ENCODE measurements at places on chromosomes 6 and 20. TPM values are rescaled to one million over a fixed set of nuclear protein-coding genes. Genes with fewer than 3 reads are reported as not detected.

DNA sequence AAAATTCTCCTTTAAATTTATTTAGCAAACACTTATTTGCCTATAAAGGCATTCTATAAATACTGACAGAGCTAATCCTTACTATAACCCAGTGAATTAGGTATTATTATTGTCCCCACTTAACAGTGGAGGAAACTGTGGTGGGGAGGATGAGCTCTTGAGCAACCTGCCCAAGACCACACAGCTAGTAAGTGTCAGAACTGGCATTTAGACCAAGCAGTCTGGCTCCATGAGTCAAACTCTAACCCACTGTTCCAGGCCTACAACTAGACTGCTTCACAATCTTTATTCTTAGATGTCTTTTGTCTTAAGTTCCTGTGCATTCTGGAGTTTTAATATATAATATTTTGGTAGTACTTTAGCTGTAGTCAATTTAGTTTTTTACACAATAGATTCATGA is 530.8 kb downstream of the BCKDHB start:
- H3K4me1 ChIP-seq, result no peaks in the 10 kb centered on the region
- H3K4me3 ChIP-seq, result no peak overlapping the region
- no peak overlapping the region for H3K27ac ChIP-seq
- no peaks in the 10 kb centered on the region for H3K36me3 ChIP-seq

GRCh38 chr6:143267760-143268159 is 182.7 kb downstream of the ADAT2 start:
- DNase-seq, result no peak
- H3K36me3 ChIP-seq, result no peaks in the 10 kb centered on the region
- peaks cover 13% of the 10 kb centered on the region for H3K4me1 ChIP-seq
- no peak overlapping the region for H3K27ac ChIP-seq

GRCh38 chr20:46351357-46352058 is 43.2 kb upstream of the CDH22 start:
- no peak overlapping the region for H3K4me3 ChIP-seq
- no peaks in the 10 kb centered on the region for H3K27me3 ChIP-seq
- H3K36me3 ChIP-seq, result peaks cover 2% of the 10 kb centered on the region
- H3K4me1 ChIP-seq, result peaks cover 29% of the 10 kb centered on the region

DNA sequence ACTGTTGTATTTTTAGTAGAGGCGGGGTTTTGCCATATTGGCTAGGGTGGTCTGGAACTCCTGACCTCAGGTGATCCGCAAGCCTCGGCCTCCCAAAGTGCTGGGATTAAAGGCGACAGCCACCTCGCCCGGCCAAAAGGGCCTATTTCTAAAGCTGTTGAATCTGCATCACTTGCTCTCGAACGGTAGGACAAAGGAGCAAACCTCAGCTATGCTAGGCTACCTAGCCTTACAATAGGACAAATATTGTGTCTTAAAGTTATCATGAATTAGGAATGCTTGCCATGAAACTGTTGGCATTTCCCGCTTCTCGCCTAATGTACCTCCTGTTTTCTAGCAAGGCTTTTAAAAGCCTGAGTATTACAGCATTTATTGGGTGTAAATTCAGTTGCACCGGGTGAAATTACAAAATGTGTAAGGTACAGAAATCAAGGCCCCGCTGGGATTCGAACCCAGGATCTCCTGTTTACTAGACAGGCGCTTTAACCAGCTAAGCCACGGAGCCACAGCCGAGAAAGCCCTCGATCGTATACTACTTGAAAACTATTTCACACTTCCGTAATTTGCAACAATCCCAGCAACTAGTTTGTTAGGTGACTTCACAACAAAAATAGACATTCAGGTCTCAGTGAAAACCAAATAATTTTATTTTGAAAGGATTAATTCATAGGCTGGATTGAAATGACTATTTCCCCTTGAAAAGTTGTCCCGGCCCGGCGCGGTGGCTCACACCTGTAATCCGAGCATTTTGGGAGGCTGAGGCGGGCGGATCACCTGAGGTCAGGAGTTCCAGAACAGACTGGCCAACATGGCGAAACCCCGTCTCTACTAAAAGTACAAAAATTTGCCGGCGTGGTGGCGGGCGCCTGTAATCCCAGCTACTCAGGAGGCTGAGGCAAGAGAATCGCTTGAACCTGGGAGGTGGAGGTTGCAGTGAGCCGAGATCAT is 211.6 kb upstream of the ZNF184 start:
- H3K4me1 ChIP-seq, result no peaks in the 10 kb centered on the region
- no peak for DNase-seq
- H3K4me3 ChIP-seq, result no peak overlapping the region
- no peaks in the 10 kb centered on the region for H3K36me3 ChIP-seq
- peaks cover 34% of the 10 kb centered on the region for H3K27me3 ChIP-seq

DNA sequence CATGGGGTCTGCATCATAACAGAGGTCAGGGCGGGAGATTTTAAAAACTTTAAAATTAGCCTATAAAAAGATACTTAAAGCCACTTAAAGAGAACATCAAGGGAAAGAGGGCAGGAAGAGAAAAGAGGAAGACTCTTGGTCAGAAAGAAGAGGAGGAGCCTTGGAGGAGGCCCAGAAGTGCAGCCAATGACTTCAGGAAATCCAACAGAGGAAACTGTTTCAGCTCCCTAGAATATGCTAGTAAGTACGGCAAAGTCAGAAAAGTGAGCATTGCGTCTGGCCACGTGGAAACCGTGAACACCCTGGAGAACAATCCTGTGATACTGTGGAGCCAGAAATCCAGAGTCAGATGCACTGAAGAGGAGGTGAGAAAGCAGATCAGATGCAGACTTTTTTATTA is 22.5 kb upstream of the NHSL1 start:
- no peak for DNase-seq
- H3K4me3 ChIP-seq, result no peak overlapping the region
- H3K27me3 ChIP-seq, result no peaks in the 10 kb centered on the region

GRCh38 chr6:160455081-160455480 is 106.9 kb downstream of the SLC22A3 start:
- H3K27me3 ChIP-seq, result no peaks in the 10 kb centered on the region
- no peaks in the 10 kb centered on the region for H3K4me1 ChIP-seq
- DNase-seq, result no peak
- no peak overlapping the region for H3K27ac ChIP-seq

DNA sequence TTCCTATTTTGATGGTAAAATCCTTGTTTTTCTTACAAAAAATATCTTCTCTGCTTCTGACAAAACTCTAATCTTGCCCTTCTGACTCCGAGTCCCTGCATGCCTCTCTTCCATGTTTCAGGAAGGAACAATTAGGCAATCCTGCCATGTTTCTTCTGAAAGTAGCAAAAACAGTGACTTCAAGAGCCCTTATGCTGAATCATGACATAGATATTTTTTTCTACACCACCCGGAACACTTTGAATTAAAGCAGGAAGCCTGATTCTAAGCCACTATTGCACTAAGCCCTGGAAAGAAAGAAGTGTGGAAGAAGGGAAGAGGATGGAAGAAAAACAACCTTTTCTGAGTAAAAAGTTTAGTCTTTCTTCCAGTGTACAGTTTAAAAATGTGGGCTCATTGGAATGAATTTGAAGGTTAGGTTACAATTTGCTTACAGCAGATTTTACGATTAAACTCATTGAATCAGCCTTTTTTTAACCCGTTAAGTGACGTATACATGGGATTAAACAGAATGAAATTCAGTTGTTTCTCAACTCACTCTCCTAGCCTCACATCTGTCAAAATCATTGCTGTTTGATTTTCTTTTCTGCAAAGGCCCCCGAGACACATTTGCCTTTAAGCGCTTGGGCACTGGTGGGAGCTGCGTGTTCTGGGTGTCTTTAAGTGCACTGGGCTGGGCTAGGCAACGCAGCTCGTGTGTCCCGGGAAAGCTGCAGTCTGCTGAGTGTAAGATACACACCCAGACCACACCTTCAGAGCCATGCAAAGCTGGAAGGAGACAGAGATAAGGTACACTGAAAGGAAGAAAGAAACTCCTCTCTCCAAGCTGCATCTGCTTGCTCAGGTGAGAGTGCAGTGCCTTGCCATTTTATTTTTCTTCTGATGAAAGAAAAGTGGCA is 159.4 kb upstream of the CITED2 start:
- peaks cover 7% of the 10 kb centered on the region for H3K4me1 ChIP-seq
- no peak for DNase-seq
- H3K27ac ChIP-seq, result no peak overlapping the region
- H3K4me3 ChIP-seq, result no peak overlapping the region

DNA sequence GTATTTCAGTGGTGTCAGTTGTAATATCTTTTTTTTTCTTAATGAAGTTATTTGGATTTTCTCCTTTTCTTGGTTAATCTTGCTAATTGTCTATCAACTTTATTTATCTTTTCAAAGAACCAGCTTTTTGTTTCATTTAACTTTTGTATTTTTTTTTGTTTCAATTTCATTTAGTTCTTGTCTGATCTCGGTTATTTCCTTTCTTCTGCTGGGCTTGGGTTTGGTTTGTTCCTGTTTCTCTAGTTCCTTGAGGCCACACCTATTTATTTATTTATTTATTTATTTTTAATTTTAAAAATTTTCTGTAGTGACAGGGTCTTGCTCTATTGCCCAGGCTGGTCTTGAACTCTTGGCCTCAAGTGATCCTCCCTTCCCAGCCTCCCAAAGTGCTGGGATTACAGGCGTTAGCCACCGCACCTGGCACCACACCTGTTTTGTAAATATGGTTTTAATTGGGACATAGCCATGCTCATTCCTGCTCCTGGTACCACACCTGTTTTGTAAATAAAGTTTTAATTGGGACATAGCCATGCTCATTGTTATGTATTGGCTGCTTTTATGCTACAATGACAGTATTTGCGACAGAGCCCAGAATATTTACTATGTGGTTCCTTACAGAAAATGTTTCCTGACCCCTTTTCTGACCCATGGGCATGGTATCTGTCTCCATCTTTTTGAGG is 22.2 kb downstream of the KDM1B start:
- no peak overlapping the region for H3K27ac ChIP-seq
- no peak for DNase-seq
- H3K4me3 ChIP-seq, result no peak overlapping the region
- H3K27me3 ChIP-seq, result no peaks in the 10 kb centered on the region
- no peaks in the 10 kb centered on the region for H3K4me1 ChIP-seq

DNA sequence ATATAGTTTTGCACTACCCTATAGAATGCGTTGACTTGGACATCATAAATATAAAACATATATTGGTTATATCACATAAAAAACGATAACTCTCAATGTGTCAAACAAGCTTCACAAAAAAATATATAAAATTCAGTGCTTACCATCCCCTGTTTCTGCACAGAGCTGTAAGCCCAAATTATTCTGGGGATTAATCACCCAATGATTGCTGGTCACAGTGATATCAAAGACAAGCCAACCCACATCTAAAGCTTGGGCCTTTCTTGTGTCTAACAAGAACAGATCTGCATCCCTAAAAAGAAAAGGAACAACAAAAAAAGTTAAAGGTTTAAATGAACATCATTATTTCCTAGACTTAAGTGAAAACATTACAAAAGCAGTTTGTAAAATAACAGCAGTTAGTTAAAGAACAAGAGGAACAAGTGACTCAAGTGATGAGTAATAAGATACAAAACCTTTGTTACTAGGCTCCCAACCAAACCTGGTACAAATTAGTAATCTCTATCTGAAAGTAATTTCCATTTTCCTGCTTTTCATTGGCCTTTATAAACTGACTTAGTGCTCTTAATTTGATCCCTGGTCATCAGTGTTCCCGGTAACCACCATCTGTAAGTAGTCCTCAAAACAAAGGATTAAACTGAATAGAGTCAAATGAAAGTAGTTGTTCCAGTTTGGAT is 81.1 kb downstream of the BMP5 start:
- DNase-seq, result no peak
- no peaks in the 10 kb centered on the region for H3K27me3 ChIP-seq
- H3K4me1 ChIP-seq, result no peaks in the 10 kb centered on the region
- H3K36me3 ChIP-seq, result no peaks in the 10 kb centered on the region
- no peak overlapping the region for H3K27ac ChIP-seq
- H3K4me3 ChIP-seq, result no peak overlapping the region

DNA sequence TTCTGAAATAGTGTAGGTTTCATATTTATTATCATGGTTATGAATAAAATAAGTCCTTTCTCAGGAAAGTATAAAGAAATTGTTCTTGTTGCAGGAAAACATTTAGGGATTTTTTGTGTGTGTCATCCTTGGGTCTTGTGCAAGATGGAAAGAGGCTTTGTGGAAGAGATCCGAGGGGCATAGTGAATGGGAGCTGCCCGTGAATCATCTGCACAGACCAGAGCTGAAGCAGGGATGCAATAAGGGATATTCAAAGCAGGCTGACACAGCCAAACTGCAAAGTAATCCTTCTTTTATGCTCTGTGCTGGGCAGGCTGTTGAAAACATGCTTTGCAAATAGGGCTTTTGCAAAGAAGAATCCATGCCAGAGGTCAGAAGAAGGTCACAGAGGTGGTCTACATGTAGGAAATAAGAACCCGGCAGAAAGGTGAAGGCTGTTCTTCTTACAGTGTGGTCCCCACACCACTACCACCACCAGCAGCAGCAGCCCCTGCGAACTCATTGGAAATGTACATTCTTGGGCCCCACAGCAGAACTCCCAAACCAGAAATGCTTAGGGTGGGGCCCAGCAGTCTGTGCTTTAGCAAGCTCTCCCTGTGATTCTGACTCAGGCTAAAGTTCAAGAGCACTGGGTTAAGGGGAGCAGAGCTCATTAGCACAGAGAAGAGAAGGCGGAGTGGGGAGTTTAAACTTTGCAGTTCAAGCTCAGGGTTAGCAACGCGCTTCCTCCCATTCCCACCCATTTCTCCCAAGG is 237.6 kb downstream of the QKI start:
- H3K27ac ChIP-seq, result no peak overlapping the region
- H3K36me3 ChIP-seq, result no peaks in the 10 kb centered on the region
- H3K4me1 ChIP-seq, result no peaks in the 10 kb centered on the region
- no peak for DNase-seq
- no peak overlapping the region for H3K4me3 ChIP-seq

Gene HAO1
- not detected for total RNA-seq

Gene TMEM63B
- 36.2 TPM for total RNA-seq

Gene PHF1
- 51.0 TPM for total RNA-seq

Gene DEFB129
- not detected for total RNA-seq
